ENCODE measurements at places on chromosomes 7 and 10.

- no peak for DNase-seq
Measured at GRCh38 chr7:155918720-155919390, 106.6 kb upstream of the SHH start.

GRCh38 chr7:13279854-13280435 is 592.5 kb downstream of the ARL4A start:
- DNase-seq = no peak

DNA sequence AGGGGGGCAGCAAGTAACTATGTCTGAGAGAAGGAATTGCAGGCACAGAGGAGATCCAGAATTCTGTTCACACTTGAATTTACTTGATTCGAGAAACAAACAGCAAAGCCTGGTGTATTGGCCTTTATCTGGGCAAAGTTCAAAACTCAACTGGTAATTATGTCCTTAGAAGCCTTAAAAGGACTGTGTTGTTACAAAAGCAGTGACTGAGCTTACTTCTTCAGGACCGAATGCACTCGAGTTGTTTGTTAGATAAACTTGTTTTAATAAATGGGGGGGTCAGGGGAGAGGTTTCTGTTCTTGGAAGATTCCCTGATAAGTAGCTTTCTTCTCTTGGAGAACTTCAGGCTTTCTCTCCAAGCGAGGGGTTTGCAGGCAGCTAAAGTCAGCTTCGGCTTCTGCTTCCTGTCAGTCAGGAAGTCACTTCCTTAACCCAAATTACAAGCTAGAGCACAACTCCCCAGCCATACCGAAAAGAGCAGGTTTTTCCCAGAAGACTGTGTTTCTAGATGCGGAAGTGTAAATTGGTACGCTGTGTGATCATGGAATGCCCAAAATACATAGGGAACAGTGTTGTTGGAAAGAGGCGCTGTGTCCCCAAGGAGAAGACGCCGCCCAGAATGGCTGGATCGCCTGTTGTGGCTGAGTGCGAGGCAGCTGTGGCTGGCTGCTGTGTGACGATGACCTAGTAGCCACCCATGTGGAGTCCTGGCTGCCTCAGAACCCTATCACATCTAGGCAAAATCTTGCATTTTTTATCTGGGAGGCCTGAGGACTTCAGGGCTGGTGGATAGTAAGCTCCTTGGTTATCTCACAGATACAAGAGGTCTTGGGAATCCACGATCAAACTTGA is 110.4 kb downstream of the TCF7L2 start:
- DNase-seq = peak; percentile 58

- DNase-seq = no peak
Measured at GRCh38 chr10:86836044-86836443, 79.6 kb downstream of the BMPR1A start.

GRCh38 chr10:76993213-76993612 is 644.4 kb downstream of the KCNMA1 start:
- no peak for DNase-seq
